ENCODE measurements at places on chromosomes 4 and X.

DNA sequence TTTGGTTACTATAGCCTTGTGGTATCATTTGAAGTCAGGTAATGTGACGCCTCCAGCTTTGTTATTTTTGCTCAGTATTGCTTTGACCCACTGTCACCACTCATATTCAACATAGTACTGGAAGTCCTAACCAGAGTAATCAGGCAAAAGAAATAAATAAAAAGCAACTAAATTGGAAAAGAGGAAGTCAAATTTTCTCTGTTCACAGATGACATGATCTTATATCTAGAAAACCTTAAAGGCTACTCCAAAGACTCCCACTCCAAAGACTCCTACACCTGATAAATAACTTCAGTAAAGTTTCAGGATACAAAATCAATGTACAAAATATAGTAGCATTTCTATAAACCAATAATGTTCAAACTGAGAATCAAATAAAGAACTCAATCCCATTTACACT lies 348.6 kb downstream of the CXXC4 start:
- DNase-seq: no peak

DNA sequence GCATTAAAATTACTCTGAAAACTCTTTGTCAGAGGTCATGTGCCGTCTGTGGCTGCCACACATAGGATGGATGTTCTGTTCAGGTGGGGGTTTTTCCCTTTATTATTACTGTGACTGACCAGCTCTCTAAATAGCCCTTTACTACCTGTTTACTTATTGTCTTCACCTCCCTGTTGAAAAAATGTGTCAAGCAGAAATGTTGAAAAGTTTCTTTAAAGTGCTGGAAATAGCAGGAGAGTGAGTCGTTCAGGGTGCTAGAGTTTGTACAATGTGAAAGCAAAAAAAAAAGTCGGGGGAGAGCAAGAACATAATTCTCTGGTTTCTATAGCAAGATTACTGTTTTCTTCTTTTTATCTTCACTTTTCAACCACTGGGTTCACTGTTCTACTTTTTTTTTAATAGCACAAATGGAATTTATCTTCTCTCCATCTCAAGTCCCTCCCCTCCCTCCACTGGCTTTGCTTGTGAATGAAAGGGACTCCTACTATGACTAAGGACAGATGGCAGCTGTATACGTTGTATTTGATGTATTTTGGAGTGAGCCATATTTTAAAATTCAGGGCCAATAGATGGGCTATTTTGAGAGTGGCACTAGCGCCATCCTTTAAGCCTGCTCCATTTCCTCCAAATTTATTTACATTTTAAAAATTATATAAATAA lies 33.3 kb downstream of the ARX start:
- DNase-seq: no peak

- DNase-seq: no peak
These were observed 97.2 kb downstream of the MAB21L2 start for GRCh38 chr4:150679018-150679764.

DNA sequence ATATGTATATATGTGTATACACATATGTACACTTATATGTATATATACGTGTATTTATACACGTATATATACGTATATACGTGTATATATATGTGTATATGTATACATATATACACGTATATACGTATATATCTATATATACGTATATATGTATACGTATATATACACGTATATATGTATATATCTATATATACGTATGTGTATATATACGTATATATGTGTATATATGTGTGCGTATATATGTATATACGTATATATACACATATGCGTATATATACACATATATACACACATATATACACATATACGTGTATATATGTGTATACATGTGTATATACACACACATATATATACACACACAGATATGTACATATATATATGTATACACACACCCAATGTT lies 348.0 kb upstream of the LCORL start:
- no peak for DNase-seq

DNA sequence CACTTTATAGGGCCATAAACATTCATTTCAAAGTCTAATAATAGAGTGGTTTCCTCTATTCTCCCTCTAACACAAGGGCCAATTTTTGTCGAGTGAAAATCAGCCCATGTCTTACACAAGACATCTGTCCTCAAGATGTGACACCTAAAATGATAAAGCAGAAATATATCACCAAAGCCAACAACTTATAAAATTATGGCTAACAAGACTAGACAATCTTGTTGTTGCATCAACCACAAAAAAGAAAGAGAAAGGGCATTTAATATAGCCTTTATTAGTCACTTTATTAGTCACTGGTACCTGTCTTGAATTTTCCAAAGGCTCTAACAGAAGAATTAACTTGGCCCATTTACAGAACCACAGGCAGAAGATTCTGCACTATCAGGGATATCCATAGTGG lies 161.6 kb downstream of the SMIM20 start:
- no peak for DNase-seq

- DNase-seq: no peak
These were observed 115.5 kb downstream of the NFKB1 start for GRCh38 chr4:102616636-102617035.

- DNase-seq: no peak
These were observed 4.8 kb downstream of the PPP2R2C start for GRCh38 chr4:6467600-6467999.

DNA sequence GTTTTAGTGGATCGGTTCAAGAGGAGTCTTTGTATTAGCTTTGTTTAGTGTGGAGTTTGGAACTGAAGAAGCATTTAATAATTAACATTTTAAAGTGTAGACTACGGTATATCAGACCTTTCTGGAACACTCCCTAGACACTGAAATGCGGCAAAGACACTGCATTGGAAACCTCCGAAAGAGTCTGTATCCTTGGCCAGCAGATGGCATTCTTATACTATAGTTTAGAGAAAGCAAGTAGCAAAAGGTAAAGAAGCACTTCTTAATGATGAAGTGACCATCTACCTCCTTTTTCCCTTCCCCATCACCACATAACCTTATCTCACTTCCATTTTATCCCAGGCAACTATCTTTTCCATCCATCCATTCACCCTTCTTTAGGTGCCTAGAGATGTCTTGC lies 7.6 kb downstream of the FABP2 start:
- no peak for DNase-seq

DNA sequence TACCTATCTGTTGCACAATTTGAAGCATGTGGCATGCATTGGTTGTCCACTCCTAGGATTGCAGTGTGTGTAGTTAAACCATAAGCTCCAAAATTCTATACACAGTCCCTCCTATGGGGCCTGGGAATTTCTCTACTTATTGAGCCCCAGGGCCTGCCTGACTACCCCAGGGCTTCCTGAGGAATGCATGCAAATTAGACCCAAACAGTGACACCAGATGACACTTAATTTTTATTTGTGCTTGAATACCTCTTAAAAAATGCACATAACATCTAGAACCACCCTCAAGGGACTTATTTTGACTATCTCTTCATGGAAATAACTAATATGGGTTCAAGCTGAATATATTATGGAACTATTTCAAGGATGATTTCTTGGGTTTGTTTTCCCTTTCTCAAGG lies 236.4 kb downstream of the PPP1R2C start:
- DNase-seq: no peak

GRCh38 chrX:133947996-133948395 lies 37.4 kb downstream of the GPC3 start:
- no peak for DNase-seq

GRCh38 chr4:56640621-56641493 lies 40.2 kb downstream of the HOPX start:
- DNase-seq: no peak

- no peak for DNase-seq
These were observed 1382.9 kb downstream of the FAM133A start for GRCh38 chrX:95056901-95057300.

- DNase-seq: no peak
These were observed 70.3 kb downstream of the PPEF2 start for GRCh38 chr4:75831856-75832405.

GRCh38 chrX:72620550-72621145 lies 48.0 kb upstream of the HDAC8 start:
- DNase-seq: peak; percentile 84

GRCh38 chrX:24316111-24316510 lies 2.2 kb upstream of the SUPT20HL2 start:
- no peak for DNase-seq

- no peak for DNase-seq
These were observed 959 bp upstream of the REST start for GRCh38 chr4:56906489-56907393.

- no peak for DNase-seq
These were observed 9.2 kb upstream of the SLC25A43 start for GRCh38 chrX:119389871-119390501.

DNA sequence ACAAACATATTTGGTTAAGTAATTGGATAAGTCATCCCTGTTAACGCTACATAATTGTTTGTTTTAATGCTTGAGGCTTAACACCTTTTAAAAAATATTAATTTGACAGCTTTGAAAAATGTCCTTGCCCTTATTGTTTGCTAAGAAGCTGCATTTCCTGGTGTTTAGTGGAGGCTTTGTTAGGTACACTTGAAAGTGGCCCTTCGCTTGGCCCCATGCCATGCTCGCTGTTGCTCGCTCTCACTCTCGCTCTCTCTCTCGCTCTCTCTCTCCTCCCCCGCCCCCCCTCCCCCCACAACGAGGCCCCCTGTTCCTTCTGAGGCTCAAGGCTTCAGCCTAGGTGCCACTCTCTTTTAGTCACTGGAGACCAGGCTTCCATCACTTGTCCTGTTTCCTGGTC lies 139.6 kb downstream of the DCLK2 start:
- no peak for DNase-seq

GRCh38 chr4:154361450-154361849 lies 130.1 kb downstream of the DCHS2 start:
- no peak for DNase-seq

DNA sequence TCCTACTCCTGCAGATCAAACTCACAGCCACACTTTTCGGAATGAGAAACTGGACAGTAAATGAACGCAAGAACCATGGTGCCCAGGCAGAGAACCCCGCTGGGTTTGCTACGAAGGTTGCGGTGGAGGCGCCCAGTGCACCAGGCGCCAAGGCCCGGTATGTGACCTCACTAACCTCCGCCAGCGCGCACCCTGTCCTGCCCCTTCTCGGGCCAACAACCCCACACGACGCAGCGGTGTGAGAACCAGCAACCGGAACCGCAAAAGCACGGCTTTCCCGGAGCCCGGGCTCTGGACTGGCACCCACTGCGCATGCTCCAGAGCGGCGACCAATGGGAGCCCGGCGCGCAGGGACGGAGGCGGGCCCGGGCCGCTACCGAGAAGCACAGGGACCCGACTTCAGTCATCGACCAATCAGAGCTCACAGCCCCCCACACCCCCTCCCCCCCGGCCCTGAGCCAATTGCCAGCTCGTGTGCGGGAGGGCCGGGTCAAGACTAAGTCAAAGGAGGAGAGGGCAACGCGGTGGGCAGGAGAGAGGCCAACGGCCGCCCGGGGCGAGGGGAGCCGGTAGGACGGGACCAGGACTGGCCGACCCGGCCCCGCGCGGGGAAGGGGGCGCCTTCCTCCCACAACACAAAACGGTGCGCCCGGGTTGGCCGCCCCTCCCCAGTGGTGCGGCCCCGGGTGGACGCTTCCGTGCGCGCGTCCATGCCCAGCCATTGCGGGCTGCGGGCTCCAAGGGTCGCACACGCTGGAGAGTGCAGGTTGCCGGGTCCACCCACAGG lies 7.3 kb upstream of the WAS start:
- peak; percentile 42 for DNase-seq

DNA sequence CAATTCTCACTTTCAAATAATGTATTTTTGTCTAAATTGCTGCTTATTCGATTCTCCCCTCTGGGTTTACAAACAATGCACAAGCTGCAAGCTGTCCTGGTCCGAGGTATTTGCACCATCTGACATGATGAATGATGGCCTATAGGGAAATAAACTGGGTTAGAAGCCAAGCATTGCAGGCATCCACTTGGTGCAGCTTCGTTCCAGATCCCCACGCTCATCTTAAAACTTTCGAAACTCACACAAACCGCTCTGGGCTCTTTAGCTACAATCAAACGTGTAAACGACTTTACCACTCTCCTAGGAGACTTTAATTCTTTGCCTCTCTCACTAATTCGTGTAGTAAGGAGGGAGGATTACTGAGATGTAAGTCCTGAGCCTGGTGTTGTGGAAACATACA lies 19.0 kb downstream of the PHKA2 start:
- no peak for DNase-seq

DNA sequence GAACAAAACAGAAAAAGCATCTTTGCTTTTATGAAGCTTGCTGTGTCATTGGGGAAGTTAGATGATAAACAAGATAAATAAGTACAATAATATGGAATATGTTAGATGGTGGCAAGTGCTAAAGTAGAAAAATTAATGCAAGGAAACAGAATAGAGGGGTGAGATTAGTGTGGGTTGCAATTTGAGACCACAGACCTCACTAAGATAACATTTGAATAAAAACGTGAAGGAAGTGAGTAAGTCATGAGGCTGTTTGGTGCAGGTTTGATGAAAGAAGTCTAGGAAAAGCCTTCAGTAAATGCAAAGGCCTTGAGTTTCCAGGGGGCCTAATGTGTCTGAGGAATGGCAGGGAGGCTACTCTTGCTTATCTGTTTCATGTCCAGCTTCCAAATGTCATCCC lies 102.5 kb downstream of the CFAP299 start:
- no peak for DNase-seq

DNA sequence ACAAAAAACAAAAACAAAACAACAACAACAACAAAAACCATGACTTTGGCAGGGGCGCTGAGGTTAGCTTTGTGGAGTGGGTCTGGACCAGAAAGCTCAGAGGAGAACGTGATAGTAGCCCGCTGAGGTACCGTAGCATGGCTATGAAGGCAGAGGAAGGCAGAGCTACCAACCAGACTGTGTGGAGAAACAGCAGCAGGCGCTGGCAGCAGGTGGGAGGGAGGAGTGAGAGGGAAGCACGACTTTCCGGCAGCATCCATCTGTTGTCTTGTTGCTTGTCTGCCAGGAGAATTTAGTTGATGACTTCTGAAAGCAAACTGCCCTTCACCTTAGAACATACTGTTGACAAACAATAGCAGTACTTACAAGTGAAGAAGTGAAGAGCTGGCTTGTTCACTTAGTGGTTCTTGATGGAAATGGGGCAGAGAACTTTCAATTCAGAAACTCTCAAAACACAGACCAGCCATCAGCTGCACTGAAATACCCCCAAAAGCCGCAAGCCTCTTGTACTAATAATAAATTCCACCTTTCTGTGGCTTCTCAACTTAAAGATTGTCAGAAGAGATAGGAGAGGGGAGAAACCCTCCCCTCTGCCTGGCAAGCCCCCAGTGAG lies 447.2 kb downstream of the SLITRK2 start:
- no peak for DNase-seq

- DNase-seq: no peak
These were observed 158.8 kb upstream of the NDST4 start for GRCh38 chr4:115272185-115272584.

Measured in skeletal muscle cell (primary cell).